ENCODE measurements at places on chromosomes 1 and 21.

DNA sequence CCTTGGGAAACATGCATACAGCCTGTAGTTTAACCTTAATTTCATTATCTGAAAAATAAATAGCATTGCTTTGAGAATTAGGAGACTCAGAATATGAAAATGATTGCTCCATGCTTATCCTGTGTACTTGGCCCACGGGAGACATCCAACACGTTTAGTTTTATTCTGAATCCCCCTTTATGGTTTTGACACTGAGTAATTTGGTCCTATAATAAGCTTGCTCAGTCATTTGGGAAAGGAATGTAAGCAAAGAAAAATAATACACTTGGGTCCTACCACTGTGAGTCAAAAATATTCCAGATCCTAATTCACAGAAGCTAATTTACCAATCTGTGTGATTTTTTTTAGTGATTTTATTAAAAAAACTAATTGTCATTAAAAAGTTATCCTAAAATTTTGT is 557.3 kb downstream of the USP25 start:
- no peak for DNase-seq

DNA sequence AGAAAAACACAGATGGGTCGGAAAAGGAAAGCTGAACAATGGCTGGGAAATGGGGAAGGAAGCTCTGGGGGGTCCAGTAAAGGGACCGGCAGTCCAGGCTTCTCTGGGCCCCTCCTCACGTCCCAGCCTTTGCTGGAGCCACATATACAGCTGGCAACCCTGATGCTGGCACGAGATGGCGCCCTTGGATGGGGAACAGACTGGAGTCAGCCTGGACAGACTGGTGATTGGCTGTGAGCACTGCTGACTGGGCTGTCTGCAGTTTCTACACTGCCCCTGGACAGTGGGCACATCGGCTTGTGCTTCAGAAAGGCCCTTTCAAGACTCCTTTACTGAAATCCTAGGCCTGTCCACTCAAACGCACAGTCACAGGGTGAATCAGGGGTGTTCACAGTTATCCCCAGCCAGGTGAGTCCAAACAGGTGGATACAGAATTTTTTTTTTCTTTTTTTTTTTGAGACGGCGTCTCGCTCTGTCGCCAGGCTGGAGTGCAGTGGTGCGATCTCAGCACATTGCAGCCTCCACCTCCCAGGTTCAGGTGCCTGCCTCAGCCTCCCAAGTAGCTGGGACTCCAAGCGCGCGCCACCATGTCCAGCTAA is 31.1 kb upstream of the ZBTB40 start:
- peak; percentile 70 for DNase-seq

GRCh38 chr1:244615301-244615700 is 37.6 kb upstream of the DESI2 start:
- no peak for DNase-seq

DNA sequence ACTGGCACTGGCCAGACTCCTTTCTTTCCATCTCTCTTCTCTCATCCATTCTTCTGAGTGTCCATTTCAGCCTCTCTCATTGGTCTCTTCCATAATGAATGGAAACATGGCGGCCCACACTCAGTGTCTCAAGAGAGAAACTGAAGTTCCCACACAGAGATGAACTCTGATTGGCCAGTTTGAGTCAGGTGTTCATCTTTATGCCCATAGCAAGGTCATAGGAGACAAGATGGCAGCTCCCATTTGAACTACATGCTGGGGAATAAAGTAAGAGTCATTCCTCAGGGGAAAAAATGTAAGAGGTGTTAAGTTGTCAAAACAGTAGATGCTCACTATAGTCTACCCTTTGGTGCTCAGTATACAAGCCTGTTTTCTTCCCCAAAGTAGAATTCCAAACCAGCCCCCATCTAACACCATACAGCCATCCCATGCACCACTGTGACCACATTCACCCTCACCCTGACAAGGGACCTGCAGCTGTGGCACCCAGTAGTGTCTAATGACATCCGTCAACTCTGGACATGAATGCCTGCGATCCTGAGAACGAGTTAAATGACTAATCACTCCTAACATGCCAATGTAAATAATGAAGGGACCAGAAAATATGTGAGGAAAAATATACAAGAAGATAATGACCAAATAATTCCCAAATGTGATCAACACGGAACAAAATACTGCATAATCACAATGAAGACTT is 12.4 kb downstream of the CDA start:
- peak; percentile 42 for DNase-seq

DNA sequence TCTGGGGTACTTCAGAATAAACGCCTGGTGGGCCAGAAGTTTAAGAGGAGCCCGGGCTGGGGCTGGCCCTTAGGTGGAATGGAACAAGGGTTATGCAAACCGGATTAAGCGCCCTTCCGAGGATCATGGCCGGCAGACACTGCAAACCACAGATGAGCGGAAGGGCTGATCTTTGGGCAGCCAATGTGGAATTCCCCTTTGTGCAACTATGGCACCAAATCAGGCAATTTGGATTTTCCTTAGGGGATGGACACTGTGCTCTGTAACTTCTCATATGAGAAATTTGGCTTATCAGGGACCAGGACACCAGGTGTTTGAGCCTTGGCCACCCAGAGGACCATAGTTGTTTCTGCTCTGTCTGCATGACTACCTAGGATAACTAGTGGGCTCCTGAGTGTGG is 5.7 kb upstream of the IL10 start:
- no peak for DNase-seq

DNA sequence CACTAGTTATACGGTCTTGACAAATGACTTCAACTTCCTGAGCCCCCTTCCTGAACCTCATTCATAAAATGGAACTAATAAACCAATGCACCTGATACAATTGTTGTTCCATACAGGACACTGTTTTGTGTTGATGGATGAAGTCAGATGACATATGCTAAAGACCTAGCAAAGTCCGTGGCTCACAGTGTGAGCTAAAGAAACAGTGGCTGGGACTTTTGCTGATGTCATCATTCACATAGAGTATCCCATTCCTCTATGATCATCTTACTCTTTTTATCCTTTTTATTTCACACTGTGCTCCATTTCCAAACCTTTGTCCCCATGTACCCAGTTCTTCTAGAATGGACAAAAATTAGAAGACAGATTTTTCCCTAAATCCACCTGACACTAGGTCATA is 83.7 kb upstream of the KAZN start:
- no peak for DNase-seq

DNA sequence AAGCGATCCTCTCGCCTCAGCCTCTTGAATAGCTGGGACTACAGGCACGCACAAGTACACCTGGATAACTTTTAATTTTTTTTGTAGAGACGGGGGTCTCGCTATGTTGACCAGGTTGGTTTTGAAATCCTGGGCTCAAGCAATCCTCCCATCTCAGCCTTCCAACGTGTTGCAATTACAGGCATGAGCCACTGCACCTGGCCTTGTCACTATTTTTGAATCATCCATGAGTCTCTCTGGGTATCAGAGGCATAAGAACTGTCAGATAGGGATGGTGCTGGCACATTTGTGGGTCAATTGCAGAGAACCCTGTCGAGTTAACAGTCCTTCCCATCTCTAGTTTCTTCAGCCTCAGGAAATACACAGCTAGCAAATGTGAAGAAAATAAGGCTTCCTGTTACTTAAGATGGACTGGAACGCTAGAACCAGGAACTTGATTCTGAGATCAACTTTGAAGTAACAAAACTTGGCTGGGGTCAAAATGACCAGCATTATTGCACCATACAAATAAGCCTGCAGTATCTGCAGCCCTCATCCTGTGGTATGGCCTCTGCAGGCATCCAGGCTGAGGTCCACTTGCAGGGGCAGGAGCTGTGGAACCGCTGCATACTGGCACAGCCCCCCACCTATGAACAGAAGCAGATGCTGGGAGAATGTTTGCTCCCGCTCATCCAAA is 124.3 kb upstream of the GADD45A start:
- no peak for DNase-seq

GRCh38 chr1:102586022-102586421 is 522.3 kb downstream of the COL11A1 start:
- DNase-seq, result no peak

- no peak for DNase-seq
These were observed at the start of gene TTC24 for GRCh38 chr1:156579472-156579871. TSS of gene TTC24 (plus strand) at chr1:156579723. CDS start at chr1:156581365, 1,642 bp downstream.

All from astrocyte of the spinal cord (primary cell).